ENCODE measurements at places on chromosomes 3 and 15. TPM values are rescaled to one million over a fixed set of nuclear protein-coding genes. Genes with fewer than 3 reads are reported as not detected.

DNA sequence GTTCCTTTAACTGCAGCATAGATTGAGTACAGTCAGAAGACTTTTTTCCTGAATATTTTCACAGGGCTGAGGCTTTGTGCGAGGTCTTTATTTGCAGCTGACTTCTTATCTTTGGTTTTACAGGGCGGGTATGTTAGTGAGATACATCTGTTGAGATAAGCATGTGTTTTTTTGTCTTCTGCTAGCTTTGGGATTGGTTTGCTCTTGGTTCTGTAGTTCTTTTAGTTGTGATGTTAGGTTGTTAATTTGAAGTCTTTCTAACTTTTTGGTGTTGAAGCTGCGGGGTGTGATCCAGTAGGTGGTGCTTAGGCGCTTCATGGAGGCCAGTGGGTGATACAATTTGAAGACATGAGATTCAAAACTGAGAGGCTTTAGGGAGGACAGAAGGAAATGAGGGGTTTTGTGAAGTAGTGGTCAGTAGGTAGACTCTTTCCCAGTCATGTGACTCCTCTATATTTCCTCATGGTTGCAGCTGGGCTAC lies 67.9 kb upstream of the TNFSF10 start:
- no peak for DNase-seq

- DNase-seq: no peak
Observed at GRCh38 chr3:174620138-174620537, 239.0 kb upstream of the NAALADL2 start.

DNA sequence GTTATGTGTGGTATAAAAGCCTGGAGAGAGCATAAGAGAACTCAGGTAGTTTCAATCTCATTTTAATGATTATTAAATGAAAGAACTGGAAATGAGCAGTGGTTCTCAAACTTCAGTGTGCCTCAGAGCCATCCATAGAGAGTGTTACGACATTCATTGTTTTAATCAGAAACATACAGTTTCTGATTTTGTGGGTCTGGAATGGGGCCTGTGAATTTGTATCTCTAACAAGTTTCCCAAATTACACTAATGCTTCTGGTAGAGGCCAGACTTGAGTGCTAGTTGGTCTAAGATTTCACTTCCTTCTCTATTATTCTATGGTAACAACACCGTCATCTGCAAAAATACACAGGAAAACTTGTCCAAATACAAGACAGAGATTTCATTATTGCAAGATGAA lies 292.0 kb upstream of the NECTIN3 start:
- no peak for DNase-seq

DNA sequence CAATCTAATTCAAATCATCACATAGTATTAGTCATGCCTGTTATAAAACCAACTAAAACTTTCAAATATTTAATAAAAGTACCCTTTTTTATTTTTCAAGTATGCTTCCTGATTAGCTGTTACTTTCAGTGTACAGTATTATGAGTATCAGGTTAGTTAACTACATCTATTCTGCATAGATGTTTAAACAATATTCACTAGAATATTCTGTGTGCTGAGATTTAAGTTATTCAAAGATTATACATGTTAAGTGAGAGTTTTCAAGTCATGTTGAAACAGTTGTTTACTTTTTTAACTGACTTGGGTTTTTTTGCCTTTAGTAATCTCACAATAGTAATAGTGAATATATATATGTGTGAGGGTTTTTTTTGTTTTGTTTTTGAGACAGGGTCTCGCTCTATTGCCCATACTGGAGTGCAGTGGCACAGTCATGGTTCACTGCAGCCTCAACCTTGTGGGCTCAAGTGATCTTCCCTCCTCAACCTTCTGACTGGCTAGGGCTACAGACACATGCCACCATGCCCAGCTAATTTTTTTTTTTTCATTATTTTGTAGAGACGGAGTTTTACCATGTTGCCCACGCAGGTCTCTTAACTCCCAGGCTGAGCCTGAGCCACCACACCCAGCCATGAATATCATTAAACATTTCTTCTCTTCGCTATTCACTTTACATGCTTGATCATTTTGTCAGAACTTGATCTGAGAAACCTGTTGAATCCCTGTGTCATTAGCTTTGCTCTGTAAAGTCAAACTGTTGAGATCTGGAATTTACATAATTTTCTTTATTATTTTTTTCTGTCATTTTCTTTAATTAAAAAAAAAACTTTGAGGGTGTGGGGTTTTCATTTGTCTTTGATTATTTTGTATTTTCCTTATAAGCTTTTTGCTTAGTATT lies 286.2 kb upstream of the UBE2E1 start:
- no peak for DNase-seq

GRCh38 chr3:149003653-149004305 lies 12.4 kb downstream of the GYG1 start:
- no peak for DNase-seq

GRCh38 chr3:25029820-25030219 lies 398.2 kb upstream of the RARB start:
- DNase-seq: no peak

DNA sequence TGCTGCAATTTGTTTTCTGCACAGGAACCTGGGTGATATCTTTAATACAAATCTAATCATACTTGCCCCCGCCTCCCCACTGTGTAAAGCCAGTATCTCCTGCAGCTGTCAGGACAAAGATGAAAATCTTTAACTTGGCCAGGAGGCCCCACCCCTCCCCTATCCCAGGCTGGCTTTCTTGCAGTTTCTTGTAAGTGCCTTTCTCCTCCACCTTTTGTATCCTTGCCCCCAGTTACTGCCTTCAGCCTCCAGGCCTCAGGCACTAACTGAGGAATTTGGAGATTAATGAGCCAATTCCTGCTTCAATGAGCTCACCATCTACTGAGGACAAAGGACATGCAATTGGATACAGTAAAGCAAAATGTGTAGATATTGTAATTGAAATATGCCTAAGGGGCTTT lies 6.5 kb downstream of the GCSAM start:
- DNase-seq: no peak

DNA sequence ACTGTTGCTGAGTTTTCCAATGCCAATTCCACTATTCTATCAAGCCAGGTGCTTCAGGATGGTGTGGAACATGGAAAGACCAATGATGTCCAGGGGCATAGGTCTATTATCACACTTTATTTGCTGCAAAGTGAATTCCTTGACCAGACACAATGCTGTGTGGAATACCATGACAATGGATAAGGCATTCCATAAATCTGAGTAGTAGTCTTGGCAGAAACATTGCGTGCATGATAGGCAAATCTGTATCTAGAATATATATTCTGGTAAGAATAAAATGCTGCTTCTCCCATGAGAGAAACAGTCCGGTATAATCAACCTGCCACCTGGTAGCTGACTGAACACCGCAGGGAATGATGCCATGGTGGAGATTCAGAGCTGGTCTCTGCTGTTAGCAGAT lies 70.0 kb upstream of the ALDH1A3 start:
- no peak for DNase-seq

GRCh38 chr15:74958320-74958907 lies 1.8 kb upstream of the RPP25 start:
- peak; percentile 54 for DNase-seq

- DNase-seq: no peak
Observed at GRCh38 chr3:37603722-37604121, 258.0 kb upstream of the CTDSPL start.

- DNase-seq: no peak
Observed at GRCh38 chr15:85584872-85585271, 204.5 kb downstream of the AKAP13 start.

DNA sequence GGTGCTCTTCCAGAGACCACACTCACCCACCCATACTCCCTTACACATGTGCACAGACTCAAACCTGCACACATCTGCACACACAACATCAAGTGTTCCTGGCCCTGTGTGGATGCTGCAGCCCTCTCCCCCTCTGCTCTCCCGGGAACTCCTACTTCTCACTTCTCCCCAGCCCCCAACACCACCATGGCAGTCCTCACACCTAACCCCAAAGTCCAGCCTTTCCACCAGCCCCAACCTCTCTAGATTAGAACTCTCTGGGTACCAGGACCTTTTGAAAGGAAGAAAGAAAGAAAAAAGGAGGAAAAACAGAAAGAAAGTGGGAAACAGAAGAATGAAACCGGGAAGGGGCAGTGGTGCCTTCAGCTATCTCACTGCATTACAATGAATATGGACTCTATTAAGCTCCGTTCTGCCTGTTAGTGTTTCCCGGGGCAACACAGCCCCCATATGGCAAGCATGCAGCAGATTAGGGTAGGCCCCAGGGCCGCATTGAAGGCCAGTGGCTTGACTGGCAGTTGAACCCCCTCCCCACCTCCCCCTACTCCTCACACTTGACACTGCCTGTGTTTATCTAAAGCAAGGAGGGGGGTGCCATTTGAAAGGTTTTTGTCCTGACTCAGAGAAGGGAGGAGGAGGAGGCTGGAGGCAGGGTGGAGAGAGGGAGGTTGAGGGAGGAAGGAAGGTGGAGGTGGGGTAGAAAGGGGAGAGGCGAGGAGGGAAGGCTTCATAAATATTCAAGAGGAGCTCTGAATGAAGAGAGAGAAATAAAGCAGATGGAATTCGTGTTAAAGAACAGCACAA lies 30.1 kb downstream of the BOC start:
- DNase-seq: no peak

GRCh38 chr15:95129574-95129973 lies 898.2 kb downstream of the MCTP2 start:
- peak; percentile 33 for DNase-seq

- no peak for DNase-seq
Observed at GRCh38 chr3:183117056-183117455, 17.8 kb upstream of the MCCC1 start.

DNA sequence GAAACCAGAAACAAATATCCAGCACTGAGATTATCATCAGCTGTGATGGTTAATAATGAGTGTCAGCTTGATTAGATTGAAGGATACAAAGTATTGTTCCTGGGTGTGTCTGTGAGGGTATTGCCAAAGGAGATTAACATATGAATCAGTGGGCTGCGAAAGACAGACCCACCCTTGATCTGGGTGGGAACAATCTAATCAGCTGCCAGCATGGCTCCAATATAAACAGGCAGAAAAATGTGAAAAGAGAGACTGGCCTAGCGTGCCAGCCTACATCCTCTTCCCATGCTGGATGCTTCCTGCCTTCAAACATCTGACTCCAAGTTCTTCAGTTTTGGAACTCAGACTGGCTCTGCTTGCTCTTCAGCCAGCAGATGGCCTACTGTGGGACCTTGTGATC lies 869.5 kb downstream of the SI start:
- no peak for DNase-seq

DNA sequence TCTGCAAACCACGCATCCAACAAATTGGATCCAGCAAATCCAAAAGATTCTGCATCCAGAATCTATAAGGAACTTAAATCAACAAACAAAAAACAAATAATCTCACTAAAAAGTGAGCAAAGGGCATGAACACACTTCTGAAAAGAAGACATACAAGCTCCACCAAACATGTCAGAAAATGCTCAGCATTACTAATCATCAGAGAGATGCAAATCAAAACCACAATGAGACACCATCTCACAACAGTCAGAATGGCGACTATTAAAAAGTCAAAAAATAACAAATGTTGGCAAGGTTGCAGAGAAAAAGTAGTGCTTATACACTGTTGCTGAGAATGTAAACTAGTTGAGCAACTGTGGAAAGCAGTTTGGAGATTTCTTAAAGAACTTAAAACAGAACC lies 21.6 kb upstream of the SLC25A36 start:
- DNase-seq: no peak

DNA sequence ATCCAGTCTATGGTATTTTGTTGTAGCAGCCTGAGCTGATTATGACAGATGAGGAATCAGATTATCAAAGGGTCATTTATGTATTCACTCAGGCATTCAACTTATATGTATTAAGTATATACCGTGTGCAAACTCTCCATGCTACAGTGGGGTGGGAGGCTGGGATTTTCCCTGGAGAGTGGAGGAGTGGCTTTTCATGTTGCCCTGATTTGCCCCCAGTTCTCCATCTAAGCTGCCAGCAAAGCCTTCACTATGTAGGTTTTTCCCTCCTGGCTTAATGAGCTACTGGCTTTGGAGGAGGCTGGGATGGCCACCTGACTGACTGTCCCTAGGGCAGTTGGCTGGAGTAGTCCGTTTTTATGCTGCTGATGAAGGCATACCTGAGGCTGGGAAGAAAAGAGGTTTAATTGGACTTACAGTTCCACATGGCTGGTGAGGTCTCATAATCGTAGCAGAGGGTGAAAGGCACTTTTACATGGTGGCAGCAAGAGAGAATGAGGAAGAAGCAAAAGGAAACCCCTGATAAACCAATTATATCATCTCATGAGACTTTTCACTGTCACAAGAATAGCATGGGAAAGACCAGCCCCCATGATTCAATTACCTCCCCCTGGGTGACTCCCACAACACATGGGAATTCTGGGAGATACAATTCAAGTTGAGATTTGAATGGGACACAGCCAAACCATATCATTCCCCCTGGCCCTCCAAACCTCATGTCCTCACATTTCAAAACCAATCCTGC lies 253.9 kb downstream of the RPLP1 start:
- DNase-seq: no peak

DNA sequence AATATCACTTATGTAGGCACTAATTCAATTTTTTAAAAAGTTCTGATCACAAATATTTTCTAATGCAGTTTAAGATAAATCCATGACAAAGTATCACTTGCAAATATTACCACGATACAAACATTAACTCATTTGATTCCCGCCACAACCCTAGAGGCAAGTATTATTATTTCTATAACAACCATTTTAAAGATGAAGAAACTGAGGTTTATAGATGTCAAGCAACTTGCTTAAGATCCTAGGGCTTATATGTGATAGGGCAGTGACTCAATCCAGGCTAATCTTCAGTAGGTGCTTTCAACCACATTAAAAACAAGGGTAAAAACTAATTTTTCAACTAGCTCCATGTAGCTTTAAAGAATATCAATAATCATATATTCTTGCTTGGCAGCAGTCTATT lies 1.7 kb downstream of the DYNC1LI1 start:
- DNase-seq: no peak

DNA sequence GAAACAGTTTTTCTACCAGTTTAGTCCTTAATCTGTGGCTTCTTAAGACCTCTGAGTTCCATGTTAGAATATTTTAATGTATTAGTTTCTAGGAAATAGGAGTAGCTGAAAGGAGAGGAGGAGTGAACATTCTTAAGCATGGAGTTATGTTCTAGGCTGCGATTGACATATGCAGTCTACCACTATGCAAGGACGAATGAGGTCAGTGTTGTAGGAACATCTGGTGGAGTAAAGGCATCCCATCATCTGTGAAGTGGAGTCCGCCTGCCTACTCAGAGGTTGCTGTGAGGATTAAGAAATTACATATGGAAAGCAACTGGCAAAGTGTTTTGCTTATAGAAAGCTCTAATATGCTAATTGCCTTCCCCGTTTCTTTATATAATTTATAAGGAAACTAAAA lies 45.1 kb downstream of the SNAPC5 start:
- DNase-seq: no peak

Gene GOLGA6A
- total RNA-seq: 32.4 TPM

Gene CLDN1
- total RNA-seq: 5.7 TPM

Gene SKOR1
- total RNA-seq: 2.2 TPM

Gene UTS2B
- 5.9 TPM for total RNA-seq

Gene KPNA1
- total RNA-seq: 48.1 TPM

Gene MANF
- 62.8 TPM for total RNA-seq

Gene OCA2
- 4.5 TPM for total RNA-seq

Gene RAD51
- 16.9 TPM for total RNA-seq
